ENCODE measurements at places on chromosomes 5 and 9.

DNA sequence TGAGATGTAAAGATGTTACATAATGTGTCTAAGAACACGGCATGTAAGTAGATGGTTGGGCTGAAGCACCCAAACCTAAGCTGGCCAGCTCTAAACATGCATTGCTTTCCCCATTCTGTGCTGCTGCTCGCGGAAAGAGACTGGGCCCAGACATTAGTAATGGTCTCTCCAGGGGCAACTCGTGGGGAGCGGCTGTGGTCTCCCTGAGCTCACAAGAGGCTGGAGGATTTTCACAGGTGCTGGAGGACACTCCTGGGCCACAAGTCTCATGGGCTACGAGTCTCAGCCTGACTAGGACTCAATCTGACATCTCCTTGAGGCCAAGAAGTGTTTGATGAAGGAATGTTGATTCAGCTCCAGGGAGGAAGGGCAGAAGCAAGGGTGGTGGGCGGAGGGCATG lies 92.7 kb upstream of the PTCH1 start:
- DNase-seq = no peak

DNA sequence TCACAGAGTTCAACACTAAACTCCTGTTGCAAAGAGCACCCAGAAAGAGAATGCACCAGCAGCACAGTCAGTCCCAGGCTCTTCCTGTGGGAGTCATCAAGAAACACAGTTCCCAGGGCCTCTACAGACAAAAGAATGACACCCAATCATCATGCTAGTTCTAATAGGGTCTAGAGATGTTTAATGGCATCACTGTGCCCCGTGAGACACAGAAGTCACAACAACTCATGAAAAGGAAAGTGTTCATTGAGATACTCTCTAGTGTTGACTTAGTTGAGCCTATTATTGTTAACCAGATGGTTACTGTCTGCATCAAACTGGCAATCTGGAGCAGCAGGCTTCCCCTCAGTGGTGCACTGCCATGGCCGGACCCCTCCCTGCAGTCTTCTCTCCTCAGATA lies 1.6 kb downstream of the KLHL3 start:
- DNase-seq = no peak

- no peak for DNase-seq
Measured at GRCh38 chr9:4738866-4739586, 2.0 kb downstream of the AK3 start.

DNA sequence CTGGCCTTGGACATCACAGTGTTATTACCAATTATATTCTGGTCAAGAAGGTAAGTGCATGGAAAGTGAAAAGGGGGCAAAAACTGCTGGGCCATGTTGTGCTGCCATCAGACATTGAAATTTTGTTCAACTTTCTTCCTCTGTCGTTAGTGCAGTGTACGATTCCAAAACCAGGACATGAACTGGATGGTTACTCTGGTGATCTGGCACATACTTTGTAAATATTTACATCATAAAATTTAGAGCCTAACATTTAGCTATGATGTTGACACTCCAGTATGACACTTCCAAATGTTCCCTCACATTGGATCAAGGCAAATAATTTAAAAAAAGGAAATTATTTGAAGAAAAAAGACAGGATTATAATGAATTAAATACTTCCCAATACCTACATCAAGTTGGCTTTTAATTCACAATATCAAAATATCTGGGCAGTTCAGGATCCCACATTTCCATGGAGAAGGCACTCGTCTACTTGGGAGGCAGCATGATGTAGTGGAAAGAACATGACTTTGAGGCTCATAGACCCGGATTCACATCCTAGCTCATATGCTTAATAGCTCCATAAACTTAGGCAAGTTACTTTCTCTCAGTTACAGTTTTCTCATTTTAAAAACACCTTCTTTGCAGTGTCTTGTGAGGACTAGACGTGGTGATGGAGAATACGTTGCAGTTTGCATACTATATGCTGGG lies 342.5 kb upstream of the MPDZ start:
- no peak for DNase-seq
